ENCODE measurements at places on chromosomes 7 and 10. TPM values are rescaled to one million over a fixed set of nuclear protein-coding genes. Genes with fewer than 3 reads are reported as not detected.

UCMA gene
- total RNA-seq = not detected

MYH16 gene
- not detected for total RNA-seq

- no peak for DNase-seq
Observed at GRCh38 chr7:45656431-45656830, 82.3 kb downstream of the ADCY1 start.

DNA sequence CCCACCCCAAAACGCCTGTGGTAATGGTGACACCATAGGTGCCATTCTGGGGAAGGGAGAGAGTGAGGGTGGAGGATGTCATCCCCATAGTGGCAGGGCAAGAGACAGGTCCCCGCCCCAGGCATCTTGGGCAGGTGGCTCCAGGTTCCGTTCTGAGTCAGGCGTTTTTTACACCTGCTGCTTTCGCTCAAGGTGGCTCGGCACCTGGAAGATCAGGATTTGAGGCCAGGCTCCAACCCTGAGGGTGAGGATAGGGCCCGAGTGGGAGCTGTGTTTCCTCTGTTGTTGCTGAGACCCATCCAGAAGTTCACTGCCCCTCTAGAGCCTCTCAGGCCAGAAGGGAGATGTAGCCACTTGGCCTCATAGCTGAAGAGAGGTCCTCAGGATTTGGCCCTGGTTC lies 36.6 kb upstream of the DUSP5 start:
- no peak for DNase-seq

DNA sequence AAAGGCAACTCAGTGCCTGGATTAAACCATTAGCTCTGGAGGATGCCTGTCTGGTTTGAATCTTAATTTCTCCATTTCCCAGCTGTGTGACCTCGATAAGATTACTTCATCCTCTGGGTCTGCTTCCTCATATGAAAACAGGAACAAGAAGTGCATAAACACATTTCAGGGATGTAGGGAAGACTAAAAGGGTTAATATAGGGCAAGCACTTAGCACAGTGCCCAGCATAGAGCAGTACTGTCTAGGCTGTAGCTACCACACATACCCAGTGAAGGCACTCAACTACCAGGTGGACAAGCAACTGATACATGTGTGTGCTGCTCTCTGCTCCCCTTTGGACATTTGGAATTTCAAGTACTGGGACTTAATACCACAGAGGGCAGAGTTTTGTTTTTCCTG lies 85.4 kb downstream of the KCNMA1 start:
- DNase-seq = no peak

- DNase-seq = no peak
Observed at GRCh38 chr10:131943021-131943814, 38.5 kb downstream of the BNIP3 start.

DNA sequence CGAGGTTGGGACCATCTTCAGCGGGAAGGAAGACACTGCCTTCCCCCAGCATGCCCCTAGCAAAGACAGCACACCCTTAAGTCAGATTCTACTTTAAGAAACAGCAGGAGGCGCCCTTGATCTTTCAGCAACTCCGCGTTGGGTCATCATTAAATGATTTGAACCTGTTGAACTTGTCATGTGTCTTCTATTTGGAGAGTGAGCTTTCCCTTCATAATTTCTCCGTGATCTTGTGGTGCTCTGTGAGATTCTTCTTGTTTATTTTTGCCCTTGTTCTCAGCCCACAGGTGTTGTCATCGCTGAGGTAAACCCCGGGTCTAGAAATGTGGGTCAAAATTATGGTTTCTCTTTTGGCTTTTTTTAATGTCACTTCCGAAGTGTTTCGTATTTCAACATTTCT lies 49.5 kb upstream of the PITRM1 start:
- no peak for DNase-seq

DNA sequence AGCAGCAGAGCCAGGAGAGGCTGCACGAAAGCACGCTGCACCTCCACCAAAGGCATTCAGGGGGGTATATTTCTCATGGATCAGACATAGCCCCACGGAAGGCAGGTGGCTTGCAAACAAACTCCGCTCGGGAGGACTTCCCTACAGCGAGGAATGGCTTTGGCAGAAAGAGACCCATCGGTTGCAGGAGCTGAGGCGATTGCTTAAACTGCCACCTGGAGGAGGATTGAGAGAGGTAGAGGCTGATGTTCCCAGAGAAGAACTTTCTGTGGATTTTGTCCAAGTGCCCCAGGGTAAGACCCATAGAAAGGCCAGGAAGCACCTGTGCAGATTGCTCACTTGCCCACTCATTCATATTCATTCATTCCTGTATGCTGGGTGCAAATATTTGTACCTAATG lies 89.1 kb downstream of the NEUROD6 start:
- no peak for DNase-seq

DNA sequence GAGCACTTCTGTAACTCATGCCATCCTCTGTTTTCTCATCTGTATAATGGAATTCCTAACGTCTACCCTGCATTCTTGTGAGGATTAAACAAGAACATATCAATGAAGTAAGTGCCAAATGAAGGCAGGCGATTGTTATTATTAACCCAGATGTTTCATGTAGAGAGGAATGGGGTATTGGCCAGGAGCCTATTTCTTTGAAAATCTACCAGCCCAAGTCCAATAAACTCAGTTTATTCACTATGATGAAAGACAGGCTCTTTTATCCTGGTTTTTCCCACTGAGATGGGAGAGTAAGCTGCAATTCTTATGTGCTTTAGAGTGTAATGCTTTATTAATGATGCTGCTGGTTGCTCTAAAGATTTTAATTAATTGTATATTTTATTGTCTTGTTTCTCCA lies 9.6 kb downstream of the CTTNBP2 start:
- no peak for DNase-seq

DNA sequence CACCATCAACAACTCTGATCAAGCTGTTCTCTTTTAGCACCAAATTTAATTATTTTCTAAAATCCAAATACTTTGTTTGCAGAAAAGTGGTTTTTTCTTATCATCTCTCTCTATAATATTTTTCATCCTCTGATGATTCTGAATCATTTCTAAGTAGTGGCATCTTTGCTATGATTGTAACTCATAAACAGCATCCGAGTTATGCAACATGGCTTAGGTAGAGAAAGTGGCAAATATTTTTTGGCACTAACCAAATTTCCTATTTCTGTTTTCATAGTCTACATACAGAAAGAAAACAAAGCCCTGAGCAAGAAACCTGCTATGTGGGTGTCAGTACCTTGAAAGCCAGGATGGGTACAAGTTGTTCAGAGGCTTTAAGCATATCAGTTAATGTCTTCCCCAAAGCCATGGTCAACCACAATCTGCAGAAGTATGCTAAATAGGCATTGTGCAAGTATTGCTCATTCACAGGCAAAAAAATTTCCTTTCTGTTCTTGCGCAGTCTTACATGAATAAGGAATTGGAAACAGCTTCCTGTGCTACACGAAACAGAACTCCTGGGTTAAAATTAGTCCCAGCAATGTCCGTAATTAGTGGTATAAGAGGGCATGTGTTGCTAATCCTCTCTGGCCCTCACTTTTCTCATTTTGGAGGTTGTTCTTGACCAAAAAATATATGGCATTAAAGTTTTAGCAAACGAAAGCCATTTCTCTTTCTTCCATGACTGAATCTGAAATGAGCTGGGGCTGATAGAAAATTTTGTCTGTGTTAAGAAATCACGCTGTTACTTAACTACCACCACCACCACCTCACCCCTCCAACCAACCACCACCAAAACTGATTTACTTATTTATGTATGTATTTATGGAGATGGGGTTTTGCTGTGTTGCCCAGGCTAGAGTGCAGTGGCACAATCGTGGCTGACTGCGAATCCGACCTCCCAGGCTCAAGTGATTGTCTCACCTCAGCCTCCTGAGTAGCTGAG lies 325.6 kb upstream of the MAGI2 start:
- DNase-seq = no peak

DNA sequence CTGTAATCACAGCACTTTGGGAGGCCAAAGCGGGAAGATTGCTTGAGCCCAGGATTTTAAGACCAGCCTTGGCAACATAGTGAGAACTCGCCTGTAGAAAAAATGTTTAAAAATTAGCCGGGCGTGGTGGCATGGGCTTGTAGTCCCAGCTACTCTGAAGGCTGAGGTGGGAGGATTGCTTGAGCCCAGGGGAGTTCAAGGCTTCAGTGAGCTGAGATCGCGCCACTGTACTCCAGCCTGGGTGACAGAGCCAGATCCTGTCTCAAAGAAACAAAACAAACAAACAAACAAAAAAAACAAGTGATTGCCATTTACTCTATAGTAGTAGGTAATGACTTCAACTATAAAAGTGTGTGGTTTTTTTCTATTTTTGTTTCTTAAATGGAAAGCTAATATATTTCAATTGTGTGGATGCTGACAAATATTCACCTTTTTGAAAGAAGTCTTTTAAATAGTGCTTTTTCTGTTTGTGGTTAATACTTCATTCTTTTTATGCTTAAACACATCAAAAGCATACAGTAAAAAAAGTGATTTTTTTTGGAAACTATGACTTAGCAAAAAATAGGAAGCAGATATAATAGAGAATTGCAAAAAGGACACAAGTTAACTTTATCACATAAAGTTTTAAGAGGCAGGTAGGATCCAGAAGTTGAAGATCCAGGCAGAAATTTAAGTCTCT lies 48.4 kb downstream of the ZNF277 start:
- DNase-seq = no peak
